ENCODE measurements at places on chromosomes 11 and 22.

- DNase-seq, result no peak
Observed at GRCh38 chr11:61009392-61010275, 38.2 kb downstream of the CD6 start.

DNA sequence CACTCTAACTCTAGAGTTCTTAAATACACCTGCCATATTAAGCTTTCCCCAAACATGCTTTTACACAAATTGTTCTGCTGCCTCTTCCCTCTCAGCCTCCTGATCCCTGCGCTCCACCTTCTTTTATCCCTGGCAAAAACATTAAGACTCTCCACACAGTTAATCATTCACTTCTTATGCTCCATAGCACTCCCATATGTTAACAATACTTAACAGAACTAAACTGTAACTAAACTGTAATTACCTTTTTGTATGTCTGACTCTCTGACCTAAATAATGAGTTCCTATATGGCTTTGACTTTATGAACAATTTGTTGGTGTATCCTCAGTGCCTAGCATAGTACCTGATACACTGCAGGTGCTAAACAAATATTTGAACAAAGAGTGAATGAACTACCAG lies 71.8 kb downstream of the BTBD10 start:
- DNase-seq, result no peak

- no peak for DNase-seq
Observed at GRCh38 chr11:9158898-9159391, 67.5 kb upstream of the SCUBE2 start.

- DNase-seq, result no peak
Observed at GRCh38 chr11:130040281-130040940, 29.3 kb upstream of the APLP2 start.

- no peak for DNase-seq
Observed at GRCh38 chr11:64844330-64845128, at the start of gene CDC42BPG. CDC42BPG (minus strand) TSS chr11:64844653; CDS start chr11:64844569, 84 bp downstream.

DNA sequence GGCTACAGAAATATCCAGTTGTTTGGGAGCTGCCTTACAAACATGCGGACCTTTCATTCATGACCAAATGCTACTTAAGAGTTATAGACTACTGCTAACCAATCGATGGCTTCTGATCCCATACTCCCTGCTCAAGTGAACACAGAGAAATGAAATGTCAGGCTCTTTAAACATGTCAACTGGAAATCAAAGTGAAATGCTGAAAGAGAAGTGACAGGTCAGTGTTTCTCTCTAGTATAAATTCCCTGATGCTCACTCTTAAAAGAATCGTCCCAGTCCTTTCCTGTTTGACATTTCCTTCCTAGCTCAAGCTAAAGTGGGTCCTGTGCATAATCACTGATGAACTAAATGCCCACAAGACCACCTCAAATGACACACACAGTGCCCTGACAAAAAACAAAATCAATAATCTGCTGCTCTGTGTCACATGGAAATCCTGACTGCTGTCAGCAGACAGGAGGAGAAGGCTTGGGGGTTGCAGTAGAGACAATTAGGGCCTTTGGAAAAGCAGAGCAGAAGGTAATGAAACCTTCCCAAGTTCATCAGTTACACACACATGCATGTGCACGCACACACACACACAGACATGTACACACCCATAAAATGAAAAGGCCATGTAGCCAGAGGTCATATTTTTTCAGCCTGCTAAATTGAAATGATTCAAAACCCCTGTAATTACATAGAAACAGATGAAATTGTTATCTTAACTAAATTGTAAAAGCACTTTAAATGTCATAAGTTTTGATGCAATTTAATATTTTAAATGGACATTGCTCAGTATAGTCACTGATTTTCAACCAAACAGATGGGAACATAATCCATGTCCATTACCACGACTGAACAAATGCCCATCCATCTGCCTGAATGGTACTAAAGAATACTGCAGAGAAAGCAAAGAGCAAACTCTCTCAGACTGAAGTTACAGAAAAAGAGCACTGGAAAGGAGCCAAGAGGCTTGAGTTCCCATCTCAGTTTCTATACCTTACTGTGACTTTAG lies 330.7 kb downstream of the TTC28 start:
- no peak for DNase-seq

- no peak for DNase-seq
Observed at GRCh38 chr11:66318600-66318970, 1.7 kb upstream of the CD248 start.

- no peak for DNase-seq
Observed at GRCh38 chr11:33234397-33235190, 22.6 kb upstream of the HIPK3 start.

DNA sequence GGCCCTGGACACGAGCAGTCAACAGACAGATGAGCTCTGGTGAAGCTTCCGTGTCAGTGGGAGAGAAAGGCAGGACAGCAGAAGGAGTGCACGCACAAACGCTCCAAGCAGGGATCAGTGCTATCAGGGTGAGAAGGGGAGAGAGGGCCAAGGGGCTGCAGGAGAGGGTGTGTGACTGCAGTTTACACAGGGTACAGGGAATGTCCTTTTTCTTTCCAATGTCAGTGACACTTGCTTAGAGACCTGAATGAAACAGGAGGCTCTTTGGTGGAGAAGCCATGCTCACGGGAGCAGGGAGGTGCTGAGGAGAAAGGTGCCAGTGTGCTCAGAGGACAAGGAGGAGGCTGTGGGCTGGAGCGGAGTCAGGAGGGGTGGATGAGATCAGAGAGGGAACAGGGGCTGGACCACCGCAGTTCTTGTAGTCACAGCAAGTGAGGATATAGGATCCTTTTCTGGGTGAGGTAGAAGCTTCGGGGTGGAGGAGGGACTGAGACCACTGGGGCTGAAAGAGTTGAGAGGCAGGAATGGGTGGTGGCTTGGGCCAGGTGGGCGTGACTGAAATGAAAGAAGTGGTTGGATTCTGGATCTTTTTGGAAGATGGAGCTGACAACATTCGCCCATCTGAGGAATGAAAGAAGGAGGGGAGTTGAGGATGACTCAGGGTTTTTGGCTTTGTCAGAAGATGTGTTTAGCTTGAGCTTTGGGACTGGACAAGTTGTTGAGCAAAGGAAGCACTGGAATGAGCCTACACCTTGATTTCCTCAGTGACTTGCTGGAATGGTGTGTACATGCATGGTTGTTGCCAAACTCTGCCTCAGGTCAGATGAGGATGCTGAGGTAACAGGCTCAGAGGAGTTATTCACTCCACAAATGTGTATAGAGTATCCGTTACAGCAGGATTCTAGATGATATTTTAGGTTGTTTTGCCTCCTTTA lies 87.9 kb downstream of the ADAMTS15 start:
- DNase-seq, result no peak

DNA sequence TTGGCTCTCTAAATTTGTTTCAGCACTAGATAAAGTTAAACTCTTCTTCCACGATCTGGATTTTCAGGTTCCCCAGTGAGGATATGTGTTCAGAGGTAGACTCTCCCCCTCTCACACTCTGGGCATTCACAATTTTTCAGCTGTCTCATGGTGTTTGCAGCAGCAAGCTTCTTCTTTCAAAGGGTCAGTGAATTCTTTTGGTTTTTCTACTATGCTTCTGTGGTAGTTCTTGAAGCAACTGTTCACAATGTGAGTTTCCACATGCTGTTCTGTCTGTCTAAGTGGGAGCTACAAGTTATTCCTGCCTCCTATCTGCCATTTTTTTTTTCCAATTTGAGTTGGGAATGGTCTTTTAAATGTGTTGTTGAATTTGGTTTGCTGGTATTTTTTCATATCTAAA lies 25.4 kb downstream of the CNTF start:
- DNase-seq, result no peak

All from esophagus squamous epithelium (tissue), 5 donors.